CD8-positive, alpha-beta memory T cell (primary cell): ENCODE measurements at places on chromosomes 6 and 20. TPM values are rescaled to one million over a fixed set of nuclear protein-coding genes. Genes with fewer than 3 reads are reported as not detected.

The PTPRT gene
- total RNA-seq = not detected

The LY6G6C gene
- total RNA-seq = not detected

The BPHL gene
- 10.5 TPM for total RNA-seq

The ESR1 gene
- total RNA-seq = not detected

The CRISP1 gene
- not detected for total RNA-seq

The C6orf52 gene
- total RNA-seq = 7.4 TPM

The PDE10A gene
- not detected for total RNA-seq

The CGA gene
- not detected for total RNA-seq

The BPIFA1 gene
- total RNA-seq = not detected

The ANKEF1 gene
- total RNA-seq = 2.3 TPM

The IRAK1BP1 gene
- total RNA-seq = 3.1 TPM

The CST3 gene
- total RNA-seq = 3.0 TPM

The CAGE1 gene
- total RNA-seq = not detected

GRCh38 chr6:113011801-113012200 is 664.7 kb downstream of the RFPL4B start:
- no peak for DNase-seq

- no peak for DNase-seq
Observed at GRCh38 chr6:84805145-84805544, 40.7 kb upstream of the TBX18 start.

GRCh38 chr20:46572153-46572552 is 21.7 kb upstream of the OCSTAMP start:
- DNase-seq = no peak

- no peak for DNase-seq
Observed at GRCh38 chr6:75723382-75723781, 25.7 kb upstream of the MYO6 start.

GRCh38 chr6:7921046-7921445 is 10.5 kb upstream of the TXNDC5 start:
- DNase-seq = no peak

GRCh38 chr6:143792402-143793279 is 50.5 kb upstream of the LTV1 start:
- no peak for DNase-seq

DNA sequence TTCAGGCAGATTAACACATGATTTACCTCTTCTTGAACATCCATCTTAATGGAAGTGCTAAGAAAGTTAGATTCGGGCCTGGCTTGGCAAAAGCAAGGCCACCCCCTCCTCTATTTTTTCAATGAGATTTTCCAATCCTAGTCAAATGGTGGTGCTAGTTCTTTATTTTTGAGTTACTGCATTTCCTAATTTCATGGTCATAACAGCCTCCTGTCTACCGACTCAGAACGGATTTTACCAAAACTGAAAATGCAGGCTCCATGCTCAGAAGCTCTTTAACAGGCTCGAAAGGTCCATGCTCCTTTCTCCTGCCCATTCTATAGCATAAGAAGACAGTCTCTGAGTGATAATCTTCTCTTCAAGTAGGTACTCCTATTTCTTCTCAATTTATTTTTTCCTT is 117.2 kb upstream of the ESR1 start:
- DNase-seq = no peak

- DNase-seq = peak; percentile 81
Observed at GRCh38 chr6:31737991-31738979, 1.5 kb upstream of the MSH5 start.

DNA sequence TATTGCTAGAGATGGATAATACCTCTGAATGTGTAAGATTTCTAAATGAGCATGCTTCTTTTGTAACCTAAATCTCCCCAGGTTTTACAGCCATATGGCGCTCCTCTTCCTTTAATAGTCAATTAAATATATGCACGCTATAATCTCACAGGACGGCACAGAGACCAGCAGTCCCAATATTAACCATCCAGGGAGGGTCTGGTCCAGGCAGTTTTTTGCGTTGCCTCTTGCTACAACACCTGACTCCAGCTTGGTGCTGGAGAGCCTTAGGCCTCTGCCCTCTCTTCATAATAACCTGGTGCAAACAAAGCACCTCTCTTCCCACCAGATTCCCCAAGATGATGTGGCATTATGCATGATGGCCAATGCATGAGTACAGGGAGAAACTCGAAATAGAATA is 183.4 kb downstream of the LY86 start:
- DNase-seq = no peak

GRCh38 chr6:128500014-128500413 is 20.4 kb downstream of the PTPRK start:
- no peak for DNase-seq

- DNase-seq = no peak
Observed at GRCh38 chr6:143135797-143136561, 75.3 kb downstream of the AIG1 start.

- DNase-seq = no peak
Observed at GRCh38 chr6:101114703-101115102, 233.6 kb upstream of the ASCC3 start.

DNA sequence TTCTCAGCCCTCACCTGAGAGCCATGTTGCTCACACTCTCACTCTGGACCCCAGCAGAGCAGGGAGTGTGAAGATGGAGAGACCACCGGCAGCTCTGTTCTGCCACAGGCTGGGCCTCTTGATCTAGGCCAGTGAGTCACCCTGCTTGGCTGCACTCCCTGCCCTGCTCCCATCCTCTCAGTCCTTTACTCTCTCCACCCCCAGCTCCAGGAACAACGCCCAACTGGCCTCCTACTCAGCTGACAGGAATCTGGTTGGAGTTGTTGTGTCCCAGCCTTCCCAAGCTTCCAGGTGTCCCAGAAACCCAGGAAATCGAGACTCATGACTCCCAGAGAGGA is at the start of gene PSORS1C1:
PSORS1C1 (plus strand) TSS at position 260 of the 338 bp plus-strand sequence. CDS start 14,833 bp downstream, outside the sequence.
- DNase-seq = no peak

DNA sequence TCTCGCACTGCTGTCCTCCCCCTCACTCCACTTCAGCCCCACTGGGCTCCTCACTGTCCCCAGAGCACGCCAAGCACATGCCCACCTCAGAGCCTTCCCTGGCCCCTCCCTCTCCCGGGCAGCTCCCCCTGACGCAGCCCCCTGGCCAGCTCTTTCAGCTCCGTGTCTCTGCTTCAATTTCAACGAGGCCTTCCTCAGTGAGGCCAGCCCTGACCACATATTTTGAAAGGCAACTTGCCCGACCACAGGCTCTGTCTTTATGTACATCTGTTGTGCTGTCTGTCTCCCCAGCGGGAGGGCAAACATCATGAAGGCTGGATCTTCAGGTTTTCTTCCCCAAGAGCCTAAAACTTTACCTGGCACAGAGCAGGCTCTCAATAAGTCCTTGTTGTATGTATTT is 44.6 kb downstream of the JPH2 start:
- DNase-seq = no peak

- DNase-seq = no peak
Observed at GRCh38 chr20:57056651-57057050, 209.8 kb downstream of the BMP7 start.

GRCh38 chr6:126388104-126388598 is 48.2 kb downstream of the CENPW start:
- DNase-seq = no peak

DNA sequence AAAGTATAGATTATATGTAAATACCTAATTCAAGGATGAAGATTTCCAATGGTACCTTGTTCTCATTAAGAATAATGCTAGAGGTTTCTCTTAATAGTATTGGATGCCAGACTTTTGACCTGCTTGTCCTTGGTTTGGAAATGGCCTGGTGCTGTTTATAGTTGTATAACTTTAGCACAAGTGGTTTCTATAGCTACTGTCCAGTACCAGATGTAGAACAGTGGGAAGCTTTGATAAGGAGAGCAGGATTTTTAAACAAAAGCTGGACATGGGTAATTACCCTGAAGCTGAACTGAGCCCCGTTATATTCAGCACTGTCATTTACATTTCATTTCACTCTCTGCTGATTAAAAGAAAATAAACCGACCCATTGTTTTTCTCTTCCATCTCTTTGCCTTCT is 43.7 kb downstream of the TRMT11 start:
- DNase-seq = no peak

GRCh38 chr20:45828589-45828988 is 1.5 kb upstream of the TNNC2 start:
- no peak for DNase-seq

DNA sequence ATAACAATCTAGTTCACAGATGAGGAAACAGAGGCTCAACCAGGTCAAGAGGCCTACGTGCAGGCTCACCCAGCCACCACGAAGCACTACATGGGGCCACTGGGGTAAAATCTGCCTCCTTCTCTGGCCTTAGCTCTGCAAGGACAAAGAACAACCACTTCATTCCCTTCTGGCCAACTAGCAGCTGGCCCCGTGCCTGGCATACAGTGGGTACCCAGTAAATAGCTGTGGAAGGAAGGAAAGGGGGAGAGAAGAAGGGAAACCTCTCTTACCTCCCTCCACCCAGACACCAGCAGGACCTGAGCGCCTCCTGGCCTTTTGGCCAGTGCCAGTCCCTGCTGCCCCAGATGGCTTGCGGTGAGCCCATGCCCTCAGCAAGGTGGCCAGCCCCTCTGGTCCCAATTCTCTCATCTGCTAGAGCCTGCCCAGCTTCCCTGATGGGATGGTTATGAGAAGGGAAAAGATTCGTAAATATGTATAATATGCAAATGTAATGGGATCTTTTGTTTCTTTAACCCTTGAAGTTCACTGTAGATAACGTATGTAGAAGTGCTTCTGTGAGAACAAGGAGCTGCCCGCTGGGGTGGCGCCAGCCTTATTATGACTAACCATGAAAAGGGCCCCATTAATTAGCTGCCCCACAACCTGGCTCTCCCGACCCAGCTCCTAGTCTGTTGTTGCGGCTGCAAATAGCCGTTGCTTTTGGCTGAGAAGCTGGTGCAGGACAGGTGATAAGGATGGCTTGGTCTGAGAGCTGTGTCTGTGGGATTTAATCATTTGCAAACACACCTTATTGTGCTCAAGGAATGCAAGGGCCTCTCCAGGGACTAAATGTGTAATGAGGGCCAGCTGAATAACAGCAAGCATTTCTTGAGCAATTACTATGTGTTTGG is 62.0 kb downstream of the DLGAP4 start:
- DNase-seq = no peak

DNA sequence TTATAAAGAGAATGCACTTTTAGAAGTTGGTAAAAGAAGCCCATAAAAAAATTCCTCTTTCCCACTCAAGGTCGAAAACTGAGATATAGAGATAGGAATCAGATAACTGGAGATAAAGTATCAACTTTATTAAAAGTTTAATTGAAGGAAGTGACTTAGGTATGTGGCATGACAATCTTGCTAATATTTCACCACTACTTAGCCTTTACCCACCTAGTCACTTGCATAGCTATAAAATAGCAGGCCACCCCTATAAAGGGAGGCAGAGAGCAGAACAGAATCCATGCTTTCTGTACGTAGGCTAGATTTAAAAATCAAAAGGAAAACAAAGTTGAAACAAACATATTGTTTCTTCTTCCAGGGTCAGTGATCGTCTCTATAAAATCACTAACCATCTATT is 13.2 kb upstream of the TBC1D32 start:
- DNase-seq = no peak

DNA sequence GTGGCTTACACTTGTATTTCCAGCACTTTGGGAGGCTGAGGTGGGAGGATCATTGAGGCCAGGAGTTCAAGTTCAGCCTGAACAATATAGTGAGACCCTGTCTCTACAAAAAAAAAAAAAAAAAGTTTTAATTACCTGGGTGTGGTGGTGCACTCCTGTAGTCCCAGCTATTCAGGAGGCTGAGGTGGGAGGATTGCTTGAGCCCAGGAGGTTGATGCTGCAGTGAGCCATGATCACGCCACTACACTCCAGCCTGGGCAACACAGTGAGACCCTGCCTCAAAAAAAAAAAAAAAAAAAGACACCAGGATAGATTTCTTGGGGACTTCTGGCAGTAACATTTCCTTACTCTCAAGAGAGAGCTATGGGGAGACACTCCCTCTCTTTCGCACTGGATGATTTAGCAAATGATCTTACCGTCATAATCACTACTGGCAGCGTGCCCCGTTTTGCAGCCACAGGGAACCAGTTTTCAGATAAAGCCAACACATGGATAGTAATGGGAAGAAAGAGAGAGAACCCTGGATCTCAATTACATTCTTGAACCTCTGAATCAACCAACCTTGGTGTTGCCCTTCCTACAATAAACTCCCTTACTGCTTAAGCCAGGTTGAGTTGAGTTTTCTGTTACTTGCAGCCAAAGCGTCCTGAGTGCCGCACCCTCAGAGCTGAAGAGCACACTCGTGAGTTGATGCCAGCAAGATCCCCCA is 18.1 kb upstream of the PTPN1 start:
- no peak for DNase-seq

- DNase-seq = no peak
Observed at GRCh38 chr6:11618533-11618932, 81.0 kb downstream of the TMEM170B start.

DNA sequence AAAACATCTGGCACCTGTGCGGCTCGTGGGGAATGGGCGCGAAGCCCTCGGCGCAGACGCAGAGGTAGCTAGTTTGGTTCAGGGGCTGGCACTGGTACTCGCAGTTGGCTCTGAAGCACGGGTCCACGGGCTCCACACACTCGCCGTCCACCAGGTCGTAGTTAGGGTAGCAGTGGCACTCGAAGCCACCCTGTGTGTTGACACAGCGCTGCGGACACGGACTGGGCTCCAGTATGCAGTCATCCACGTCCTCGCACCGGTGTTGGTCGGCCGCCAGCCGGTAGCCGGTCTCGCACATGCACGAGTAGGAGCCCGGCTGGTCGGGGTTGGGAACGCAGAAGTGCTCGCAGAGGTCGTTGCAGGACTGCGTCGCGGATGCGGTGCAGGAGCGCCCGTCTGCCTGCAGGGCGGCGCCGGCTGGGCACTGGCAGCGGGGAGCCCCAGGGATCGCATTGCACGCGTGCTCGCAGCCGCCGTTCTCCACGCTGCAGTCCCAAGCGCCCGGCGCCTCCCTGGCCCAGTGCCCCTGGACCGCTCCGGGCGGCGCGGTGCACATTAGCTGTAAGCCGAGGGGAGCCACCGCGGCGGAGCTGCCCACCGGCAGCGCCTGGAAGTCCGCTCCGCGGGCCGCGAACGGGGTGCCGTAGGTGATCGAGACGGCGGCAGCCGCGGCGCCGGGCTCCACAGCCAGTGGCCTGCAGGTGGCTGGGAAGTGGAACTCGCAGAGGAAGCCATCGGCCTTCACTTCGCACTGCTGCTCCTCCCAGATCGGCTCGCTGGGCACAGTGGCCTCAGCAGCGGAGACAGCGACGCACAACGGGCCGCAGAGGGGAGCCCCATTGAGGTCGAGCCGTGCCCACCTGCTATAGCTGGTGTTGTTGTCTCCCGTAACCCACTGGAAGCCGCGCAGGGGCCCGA is 930 bp downstream of the THBD start:
- no peak for DNase-seq

- no peak for DNase-seq
Observed at GRCh38 chr6:127178746-127179145, 60.3 kb downstream of the RSPO3 start.

- DNase-seq = no peak
Observed at GRCh38 chr20:46206992-46207549, 89.0 kb downstream of the CD40 start.

DNA sequence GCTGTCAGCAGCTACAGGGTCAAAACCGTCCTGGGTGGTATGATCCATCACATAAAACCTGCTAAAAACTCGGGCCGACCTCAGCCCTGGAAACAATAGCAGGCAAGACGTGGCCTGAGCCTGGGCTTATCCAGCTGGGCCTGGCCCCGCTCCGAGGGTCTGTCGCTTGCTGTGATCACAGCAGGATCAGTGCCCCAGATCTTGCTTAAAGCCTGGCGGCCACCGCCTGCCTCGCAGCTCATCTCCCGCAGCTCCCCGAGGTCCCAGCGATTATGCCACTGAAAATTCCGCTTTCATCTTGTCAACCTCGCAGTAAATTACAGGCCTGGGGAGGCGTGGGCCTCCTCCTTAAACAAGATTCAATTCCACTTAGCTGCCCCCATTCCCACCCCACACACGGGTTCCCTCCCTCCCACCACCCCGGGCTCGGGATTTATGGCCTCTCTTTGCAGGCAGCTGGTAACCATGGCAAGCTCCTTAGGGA is 40.1 kb downstream of the CDH22 start:
- no peak for DNase-seq
